Bronchus fibroblast of lung (primary cell): ENCODE measurements at places on chromosomes 3 and 15. TPM values are rescaled to one million over a fixed set of nuclear protein-coding genes. Genes with fewer than 3 reads are reported as not detected.

SCN5A gene
- 0.30 and 0.34 TPM in 2 replicates for total RNA-seq

SLCO2A1 gene
- total RNA-seq = 2.7 and 3.0 TPM in 2 replicates

MUC13 gene
- total RNA-seq = not detected in 2 replicates

IL16 gene
- 0.34 and 1.0 TPM in 2 replicates for total RNA-seq

OR5K4 gene
- not detected in 2 replicates for total RNA-seq

UCN2 gene
- 1.7 and 1.9 TPM in 2 replicates for total RNA-seq

CHRNA7 gene
- not detected in 2 replicates for total RNA-seq

LTK gene
- 0.50 and 0.59 TPM in 2 replicates for total RNA-seq

IMPDH2 gene
- 314 and 337 TPM in 2 replicates for total RNA-seq

RUVBL1 gene
- 89.3 and 91.7 TPM in 2 replicates for total RNA-seq

HEG1 gene
- 40.9 and 48.9 TPM in 2 replicates for total RNA-seq

BCL6 gene
- 12.1 and 14.6 TPM in 2 replicates for total RNA-seq

PAQR5 gene
- total RNA-seq = 1.2 and 1.5 TPM in 2 replicates

PLEKHO2 gene
- total RNA-seq = 19.7 and 20.5 TPM in 2 replicates

TIMP4 gene
- total RNA-seq = 10.9 and 11.3 TPM in 2 replicates

SUMF1 gene
- total RNA-seq = 41.7 and 49.2 TPM in 2 replicates

MYEF2 gene
- 7.9 and 9.1 TPM in 2 replicates for total RNA-seq

GPR149 gene
- not detected in 2 replicates for total RNA-seq

HRG gene
- not detected in 2 replicates for total RNA-seq

KBTBD8 gene
- 0.74 and 2.2 TPM in 2 replicates for total RNA-seq

SEMA3B gene
- 14.3 and 15.3 TPM in 2 replicates for total RNA-seq

ADIPOQ gene
- total RNA-seq = not detected in 2 replicates

GOLGA8S gene
- total RNA-seq = not detected in 2 replicates

ROBO1 gene
- total RNA-seq = 27.6 and 34.5 TPM in 2 replicates

UTS2B gene
- 0.59 TPM in 1 of 2 replicates, not detected in the other for total RNA-seq

FOXL2NB gene
- total RNA-seq = not detected in 2 replicates

SOX14 gene
- total RNA-seq = not detected in 2 replicates

CCDC33 gene
- under 0.01 TPM in 1 of 2 replicates, not detected in the other for total RNA-seq

ARHGAP11A gene
- 23.3 and 32.6 TPM in 2 replicates for total RNA-seq

TGM4 gene
- 0.15 and 0.17 TPM in 2 replicates for total RNA-seq

FEZF2 gene
- total RNA-seq = not detected in 2 replicates

TGFBR2 gene
- total RNA-seq = 45.9 and 47.1 TPM in 2 replicates

GOLGA6L10 gene
- total RNA-seq = under 0.01 and 0.34 TPM in 2 replicates

THAP10 gene
- 7.1 and 7.2 TPM in 2 replicates for total RNA-seq
